Left ventricle myocardium inferior (tissue), 1 donor: ENCODE measurements at places on chromosomes 7 and 10. TPM values are rescaled to one million over a fixed set of nuclear protein-coding genes. Genes with fewer than 3 reads are reported as not detected.

TMEM168 gene
- total RNA-seq = 13.3 TPM

ITPRID1 gene
- total RNA-seq = not detected

DNA sequence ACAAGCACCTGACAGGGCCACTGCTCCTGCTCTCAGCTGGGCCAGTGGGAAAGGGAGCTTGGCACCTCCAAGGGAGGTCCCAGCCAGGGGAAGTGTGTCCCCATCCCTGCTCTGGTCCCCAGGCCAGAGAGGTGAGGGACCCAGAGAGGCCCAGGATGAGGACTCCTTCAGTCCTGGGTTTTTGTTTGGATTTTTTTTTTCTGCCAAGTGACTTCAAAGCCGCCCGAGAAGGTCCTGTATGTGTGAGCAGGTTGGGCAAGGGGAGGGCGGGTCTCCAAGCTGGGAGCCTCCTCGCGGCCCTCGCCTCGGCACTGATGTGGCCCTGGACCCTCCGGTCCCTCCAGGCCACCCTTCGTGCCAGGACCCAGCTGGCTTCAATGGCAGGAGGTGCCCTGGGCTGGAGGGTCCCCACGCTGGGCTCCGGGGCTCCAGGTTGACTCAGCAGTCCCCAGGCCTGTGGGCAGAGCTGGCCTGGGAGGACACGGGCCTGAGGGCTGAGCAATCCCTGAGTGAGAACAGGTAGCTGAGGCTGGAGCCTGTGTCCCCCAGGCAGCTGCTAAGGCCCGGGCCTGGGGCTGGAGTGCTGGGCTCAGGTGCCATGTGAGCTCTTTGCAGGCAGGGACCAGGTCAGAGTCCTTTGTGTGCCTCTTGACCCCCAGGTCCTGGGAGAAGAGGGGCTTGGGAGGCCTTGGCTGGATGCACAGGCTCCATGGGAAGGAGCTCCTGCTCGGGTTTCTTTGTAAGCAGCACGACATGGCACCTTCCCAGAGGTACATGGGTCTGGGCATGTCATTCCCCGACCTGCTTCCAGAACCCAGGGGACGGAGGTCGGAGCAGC lies 140.6 kb downstream of the FAM53B start:
- no peak for DNase-seq

DNA sequence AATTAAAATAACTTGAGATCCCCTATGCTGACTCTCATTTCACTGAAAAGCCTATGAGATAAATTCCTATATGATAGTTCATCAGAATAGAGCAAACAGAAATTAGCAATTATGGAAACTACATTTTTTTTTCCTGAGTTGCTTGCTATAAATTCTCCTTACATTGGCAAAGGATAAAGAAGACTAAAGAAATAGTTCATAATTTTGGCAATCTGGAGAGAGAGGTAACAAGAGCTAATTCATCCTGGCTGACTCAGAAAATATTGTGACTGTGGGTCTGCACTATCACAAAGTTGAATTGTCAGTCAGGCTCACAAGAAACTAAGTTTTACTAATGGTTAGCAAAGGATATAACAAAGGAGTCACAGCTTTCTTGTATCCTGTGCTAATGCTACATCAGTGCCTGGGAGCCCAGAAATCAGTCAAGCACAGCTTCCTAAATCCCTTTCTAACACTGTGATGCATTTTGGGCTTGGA lies 483.0 kb downstream of the MAGI2 start:
- no peak for DNase-seq

- no peak for DNase-seq
These were observed 46.1 kb downstream of the PTPRN2 start for GRCh38 chr7:158541346-158542010.

DNA sequence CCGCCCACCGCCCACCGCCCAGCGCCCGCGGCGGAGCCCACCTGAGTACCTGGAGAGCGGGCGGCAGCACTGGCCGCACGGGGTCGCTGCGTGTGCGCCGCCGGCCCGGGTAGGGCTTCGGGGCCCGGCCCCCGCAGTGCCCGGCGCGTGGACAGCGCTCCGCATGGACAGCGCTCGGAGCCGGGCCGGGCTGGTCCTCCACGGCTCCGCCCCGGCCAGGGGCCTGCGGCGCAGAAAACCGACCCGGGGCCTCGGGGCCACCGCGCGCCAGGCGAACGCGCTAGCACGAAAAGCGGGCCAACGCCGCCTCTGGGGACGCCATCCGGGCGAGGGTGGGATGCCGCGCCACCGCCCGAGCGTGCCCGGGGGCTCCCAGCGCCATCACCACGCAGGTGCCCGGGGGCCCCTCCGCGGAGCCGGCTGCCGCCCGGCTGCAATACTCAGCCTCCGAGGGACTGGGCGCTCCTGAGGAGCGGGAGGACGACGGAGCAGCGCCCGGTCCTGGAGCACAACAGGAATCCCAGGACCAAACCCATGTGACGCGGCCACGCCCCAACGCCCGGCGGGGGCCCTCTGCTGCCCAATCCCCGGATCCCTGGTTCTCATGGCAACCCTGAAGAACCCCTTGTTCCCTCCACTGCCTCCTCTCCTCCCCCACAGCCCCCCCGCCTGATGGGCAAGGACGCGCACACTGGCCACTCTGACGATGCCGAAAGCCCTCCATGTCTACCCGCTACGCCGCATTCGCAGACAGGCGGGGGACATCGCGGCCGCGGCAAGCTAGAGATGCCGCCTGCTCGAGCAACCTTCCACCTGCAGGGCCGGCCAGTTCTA lies at the start of gene GRB10:
GRB10 (minus strand) TSS at position 522 of the 834 bp plus-strand sequence. CDS start 50,574 bp downstream, outside the sequence.
- DNase-seq = peak; percentile 52

DNA sequence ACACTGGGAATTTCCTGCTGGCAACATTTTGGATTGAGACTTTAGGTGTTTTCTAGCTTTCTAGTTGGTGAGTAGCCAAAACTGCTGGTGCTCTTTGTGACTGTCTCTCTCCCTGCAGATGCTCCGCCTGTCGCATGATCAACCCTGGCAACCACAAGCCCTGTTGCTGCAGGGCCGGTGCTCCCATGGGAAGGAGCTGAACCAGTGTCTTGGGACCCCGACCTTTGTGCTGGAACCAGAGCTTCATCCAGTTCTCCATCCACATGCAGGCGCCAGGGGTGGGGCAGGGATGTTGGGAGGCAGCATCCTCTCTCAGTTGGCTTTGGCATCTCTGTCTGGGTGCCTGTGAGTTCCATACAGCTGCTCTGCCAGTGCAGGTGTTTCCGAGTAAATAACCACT lies 306.2 kb upstream of the MKI67 start:
- no peak for DNase-seq

- DNase-seq = no peak
These were observed 668.0 kb upstream of the LRRTM3 start for GRCh38 chr10:66257801-66258200.

DNA sequence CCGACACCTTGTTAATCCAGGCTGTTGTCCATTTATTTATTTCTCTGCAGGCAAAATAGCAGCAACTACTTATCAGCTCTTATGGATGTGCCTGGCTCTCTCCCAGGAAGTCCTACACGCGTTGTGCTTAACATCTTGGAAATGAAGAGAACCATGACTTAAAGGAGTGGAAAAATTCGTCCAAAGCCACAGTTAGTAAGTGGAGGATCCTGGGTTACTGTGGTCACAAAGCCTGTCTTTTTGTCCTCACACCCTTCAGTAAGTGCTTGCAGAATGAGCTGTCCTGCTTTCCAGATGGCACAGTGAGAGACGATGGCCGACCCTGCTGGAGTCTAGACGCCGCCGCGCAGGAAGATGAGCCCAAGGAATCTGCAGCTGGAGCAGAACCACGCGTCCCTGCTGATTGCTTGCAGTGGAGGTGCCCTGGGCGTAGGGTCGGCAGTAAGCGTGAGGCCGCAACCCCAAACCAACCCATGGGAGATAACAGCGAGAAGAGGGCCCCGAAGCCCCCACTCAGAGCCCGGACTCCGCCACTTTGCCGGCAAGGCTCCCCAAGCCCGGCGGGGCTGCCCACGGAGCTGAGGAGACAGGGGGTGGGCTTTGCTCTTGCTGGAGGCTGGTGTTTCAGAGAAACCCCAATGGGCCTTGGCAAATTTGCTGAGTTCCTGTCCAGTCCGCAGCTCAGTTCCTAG lies 178.6 kb downstream of the CXCL12 start:
- no peak for DNase-seq
